ENCODE measurements at places on chromosomes 3 and 15.

DNA sequence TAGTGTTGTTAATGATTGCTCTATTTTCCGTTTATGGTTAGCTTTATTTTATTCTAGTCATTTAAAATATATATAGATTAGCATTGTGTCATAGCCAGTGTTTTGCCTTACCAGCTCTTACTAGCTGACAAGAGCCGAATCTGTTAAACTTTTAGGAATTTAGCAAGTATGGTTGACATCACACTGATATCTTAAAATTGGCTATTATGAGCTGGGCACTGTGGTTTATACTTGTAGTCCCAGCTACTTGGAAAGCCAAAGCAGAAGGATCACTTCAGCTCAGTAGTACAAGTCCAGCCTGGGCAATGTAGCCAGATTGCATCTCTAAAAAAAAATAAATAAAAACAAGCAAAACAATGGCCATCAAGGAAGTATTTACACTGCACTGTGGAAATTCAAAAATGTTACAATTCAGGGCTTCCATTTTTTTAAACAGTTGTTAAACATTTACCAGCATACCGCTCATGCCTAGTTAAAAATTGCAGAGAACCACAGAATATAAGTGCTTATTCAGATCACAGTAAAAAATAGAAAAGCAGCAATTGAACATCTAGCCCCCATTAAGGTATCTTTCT, 208.4 kb upstream of the CGNL1 start:
- DNase-seq, result no peak

DNA sequence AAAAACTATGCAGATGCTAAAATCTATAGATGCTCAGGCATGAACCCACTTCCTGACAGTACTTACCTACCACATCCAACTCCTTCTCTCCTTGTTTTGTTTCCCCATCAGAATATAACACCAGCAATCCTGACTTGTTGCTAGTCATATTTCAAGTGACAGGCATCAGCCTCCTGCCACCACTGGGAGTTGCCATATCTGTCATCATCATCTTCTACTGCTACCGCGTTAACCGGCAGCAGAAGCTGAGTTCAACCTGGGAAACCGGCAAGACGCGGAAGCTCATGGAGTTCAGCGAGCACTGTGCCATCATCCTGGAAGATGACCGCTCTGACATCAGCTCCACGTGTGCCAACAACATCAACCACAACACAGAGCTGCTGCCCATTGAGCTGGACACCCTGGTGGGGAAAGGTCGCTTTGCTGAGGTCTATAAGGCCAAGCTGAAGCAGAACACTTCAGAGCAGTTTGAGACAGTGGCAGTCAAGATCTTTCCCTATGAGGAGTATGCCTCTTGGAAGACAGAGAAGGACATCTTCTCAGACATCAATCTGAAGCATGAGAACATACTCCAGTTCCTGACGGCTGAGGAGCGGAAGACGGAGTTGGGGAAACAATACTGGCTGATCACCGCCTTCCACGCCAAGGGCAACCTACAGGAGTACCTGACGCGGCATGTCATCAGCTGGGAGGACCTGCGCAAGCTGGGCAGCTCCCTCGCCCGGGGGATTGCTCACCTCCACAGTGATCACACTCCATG, 65.3 kb downstream of the TGFBR2 start:
- DNase-seq, result no peak

- no peak for DNase-seq
Observed at GRCh38 chr3:177711637-177712036, 514.4 kb upstream of the TBL1XR1 start.

GRCh38 chr15:66472176-66472999, 25.2 kb downstream of the SNAPC5 start:
- peak; percentile 1 for DNase-seq

Measured in activated CD8-positive, alpha-beta memory T cell treated with anti-CD3 and anti-CD28 coated beads for 1 hour (primary cell).